ENCODE measurements at places on chromosomes 7 and 10.
A peak's percentile ranks its signal among the peaks of the same experiment; 100 is the strongest.

DNA sequence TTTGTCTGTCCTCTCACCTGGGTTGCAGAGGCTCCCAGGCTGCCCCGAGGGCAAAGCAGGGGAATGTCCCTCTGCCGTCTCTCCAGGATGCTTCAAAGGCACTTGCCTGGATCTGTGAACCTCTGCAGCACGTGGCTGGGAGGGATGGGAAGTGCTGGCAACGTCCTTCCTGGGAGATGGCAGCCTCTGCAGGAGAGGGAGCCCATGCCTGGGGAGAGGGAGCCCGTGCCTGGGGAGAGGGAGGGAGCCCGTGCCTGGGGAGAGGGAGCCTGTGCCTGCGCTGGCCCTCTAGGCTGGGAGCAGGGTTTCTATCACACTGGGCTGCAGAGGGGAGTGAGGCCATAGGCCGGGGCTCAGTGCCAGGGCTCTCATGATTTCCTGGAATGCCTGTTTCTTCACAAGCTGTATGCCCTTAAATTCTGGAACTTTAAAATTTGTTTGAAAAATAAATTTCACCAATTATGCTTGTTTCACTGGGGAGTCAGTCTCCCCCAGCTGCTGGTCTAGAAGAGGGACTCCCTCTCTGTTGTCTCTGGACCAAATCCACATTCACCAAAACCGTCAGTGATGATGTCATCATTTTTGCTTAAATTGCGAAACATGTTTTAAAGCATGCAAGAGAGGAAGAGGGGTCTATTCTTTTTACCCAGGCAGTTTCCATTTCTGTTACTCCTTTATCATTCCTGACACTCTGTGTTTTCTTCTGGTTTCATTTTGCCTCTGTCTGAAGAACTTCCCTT is 135.7 kb downstream of the DNAJB6 start:
- DNase-seq, result no peak

DNA sequence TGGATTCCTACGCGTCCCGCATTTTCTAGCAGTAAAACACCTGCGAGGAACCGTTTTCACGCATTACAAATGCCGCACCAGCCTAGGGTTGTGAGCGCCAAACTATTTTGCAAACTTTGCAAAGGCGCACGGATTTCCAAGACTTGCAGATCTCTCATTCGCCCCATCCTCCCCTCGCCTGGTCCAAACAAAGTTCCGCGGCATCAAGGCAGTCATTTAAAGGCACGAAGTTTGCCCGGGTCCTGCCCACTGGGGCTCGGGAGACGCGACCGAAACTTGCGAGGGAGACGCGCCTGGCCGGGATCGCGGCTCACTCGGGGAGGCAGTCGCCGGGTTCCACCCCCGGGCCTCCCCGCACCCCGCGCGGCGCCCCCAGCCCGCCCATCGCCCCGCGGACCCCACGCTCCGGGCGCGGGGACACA is 613 bp downstream of the USP6NL start:
- no peak for DNase-seq

- DNase-seq, result no peak
These were observed 131.5 kb upstream of the SP8 start for GRCh38 chr7:20918156-20918555.

DNA sequence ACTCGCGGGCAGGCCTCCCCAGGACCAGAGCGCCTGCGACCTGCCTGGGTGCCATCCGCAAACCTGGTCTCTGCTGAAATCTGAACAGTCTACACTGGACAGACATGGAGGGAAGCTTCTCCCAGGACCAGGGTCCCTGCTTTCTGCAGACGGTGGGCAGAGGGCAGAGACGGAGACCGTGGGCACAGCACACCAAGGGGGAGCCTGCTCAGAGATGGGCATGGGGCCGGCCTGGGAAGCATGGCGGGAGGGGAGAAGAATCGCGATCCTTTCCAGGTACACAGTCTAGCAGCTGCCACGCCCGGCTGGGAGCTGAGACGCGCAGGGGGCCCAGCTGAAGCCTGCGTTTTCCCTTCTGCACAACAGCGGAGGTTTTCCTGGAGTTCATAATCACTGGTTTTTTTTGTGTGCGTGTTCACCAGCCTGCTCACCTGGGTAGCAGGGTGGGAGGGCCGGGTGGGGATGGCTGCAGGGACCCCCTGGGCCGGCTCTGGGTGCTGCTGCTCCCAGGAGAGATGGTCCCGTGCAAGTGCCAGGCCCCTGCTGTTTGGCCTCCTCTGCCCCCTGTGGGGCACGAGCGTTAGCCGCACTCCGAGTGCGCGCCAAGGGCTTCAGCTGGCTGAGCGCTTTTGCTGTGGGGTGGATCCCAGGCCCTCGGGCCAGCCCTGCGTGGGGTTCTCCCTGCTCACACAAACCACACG is 448.8 kb downstream of the DNAJB6 start:
- no peak for DNase-seq

- no peak for DNase-seq
These were observed 84.8 kb upstream of the EGR2 start for GRCh38 chr10:62900829-62901571.

DNA sequence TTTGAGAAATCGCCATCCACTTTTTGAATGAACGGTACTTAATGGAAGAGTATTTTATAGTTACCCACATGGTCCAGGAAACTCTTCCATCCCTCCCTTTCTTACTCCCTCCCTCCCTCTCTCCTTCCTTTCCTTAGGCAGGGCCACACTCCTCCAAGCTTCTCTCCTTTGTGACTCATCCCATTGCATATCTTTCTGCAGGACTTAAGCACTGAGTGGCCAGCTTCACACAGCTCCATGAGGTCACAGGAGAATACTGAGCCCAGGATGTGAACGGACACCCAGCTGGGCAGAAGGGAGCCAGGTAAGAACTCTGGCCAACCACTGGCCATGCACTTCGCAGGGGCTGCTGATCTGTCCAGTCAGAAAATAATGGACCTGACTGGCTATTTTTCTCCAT is 189.7 kb upstream of the ADCY1 start:
- DNase-seq, result no peak

GRCh38 chr7:61576-62360 is 130.6 kb upstream of the FAM20C start:
- no peak for DNase-seq

DNA sequence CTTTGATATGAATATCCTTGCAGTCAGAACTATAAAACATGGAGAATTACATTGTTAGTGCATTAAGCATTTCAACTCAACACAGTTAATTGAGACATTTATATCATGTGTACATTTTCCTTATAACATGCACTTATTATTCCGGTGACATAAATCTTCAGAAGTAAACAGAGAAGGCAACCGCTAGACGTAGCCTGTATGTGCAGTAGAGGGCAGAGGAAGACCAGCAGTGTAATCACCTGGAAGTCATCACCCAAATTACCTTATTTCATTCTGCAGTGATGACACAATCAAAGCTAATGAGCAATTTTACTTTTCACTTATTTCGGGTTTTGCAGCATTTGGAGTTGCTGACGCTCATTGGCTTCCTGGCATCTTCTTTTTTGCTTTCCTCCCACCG is 394.6 kb downstream of the SDK1 start:
- no peak for DNase-seq

DNA sequence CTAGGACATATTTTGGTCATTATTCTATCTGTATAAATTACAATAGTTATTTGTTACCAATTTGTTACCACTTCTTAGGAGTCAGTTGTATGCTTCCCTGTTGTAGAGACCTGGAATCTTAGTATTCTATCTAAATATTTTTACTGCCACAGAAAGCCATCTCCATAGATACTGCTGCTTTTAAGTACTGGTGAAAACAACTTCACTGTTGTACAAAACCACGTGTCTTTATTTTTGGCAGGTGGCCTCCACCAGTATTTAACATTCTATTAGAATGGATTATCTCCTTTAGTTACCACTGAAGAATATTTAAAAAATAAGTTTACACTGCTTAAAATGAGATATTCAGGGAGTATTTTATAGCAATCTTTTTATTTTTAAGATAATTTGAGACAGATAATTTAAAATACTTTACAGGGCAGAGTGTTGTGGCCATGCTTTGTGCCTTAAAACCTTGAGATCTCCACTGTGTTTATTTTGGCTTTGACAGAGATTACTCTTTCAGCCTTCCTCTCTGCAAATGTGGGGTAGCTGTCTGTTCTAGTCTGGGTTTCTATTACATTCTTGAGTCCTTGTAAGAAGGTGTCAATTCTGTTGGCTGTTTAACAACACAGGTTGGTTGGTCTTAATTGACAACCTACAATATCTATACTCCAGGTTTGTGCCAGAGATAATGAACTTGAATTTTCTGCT is 185.6 kb downstream of the LRRC4 start:
- no peak for DNase-seq

GRCh38 chr7:121499624-121500023 is 103.5 kb upstream of the FAM3C start:
- no peak for DNase-seq

DNA sequence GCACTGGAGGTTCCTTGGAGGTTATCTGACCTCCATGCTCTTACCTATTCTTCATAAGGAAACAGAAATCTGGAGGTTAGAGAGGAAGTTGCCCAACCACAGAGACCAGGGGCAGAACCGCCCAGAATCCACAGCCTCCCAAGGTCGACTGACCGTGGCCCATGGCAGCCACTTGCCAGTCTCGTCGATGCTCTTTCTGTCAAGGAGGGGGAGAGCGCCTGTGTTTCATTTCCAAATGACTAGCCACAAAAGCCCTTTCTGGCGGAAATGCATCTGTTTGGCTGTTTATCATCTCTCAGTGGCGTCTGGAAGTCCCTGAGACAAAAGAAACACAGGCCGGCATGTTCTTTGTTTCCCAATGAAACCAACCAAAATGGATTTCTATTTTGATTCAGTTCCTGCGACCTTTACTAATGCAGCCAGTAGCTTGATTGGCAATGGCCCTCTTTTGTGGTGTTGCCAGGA is 2.9 kb downstream of the RAMP3 start:
- DNase-seq, result peak; percentile 21

DNA sequence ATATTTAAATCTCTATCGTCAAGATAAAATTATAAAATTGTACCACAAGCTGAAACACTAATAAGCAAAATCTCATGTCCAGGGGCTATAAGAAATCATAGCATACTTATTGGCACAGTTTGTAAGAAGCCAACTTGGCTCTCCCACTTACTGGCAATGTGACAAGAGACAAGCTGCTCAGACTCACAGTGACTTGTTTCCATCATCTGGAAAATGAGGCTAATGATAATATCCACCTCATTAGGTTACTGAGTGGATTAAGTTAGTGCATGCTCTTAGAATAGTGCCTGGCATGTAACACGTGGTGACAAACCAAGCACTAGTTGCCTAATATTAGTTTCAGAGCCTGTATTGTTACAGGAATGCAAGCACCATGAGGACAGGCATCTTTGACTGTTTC is 234.4 kb downstream of the GLI3 start:
- DNase-seq, result peak; percentile 44

GRCh38 chr7:43646603-43647338 is 63.9 kb downstream of the STK17A start:
- DNase-seq, result no peak

DNA sequence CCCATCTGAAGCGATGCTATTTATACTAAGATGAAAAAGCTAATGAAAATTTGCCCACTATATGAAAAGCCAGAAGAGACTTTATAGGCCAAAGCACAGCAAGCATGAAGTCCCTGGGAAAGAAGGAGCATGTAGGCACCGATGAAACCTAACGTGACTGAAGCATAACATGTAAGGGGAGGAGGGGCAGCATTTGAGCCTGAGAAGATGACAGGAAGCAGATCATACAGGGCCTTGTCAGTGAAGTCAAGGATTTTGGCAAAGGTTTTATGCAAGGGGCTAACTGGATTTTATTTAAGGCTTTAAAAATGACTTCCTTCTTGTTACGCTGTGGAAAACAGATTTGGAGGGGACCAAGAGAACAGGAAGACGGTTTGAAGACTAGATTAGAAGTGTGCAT is 744.0 kb downstream of the PHTF2 start:
- peak; percentile 7 for DNase-seq

DNA sequence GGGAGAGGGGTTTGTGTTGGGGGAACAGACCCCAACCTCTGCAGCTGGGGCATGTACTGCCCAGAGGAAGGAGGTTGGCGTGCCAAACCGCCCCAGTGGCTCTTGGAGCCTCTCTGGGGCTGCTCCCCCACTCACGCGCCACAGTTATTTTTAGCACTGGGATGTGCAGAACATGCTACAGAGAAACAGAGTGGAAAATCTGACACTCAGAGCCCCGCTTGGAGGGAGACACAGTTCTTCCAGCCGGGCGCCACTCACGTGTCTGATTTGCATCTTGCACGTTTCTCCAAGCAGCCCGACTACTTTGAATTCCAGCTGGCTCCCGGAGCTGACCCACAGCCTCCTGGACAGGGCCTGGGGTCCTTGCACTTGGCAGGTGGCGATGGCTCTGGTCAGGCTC is 182.0 kb downstream of the RPS24 start:
- DNase-seq, result no peak

DNA sequence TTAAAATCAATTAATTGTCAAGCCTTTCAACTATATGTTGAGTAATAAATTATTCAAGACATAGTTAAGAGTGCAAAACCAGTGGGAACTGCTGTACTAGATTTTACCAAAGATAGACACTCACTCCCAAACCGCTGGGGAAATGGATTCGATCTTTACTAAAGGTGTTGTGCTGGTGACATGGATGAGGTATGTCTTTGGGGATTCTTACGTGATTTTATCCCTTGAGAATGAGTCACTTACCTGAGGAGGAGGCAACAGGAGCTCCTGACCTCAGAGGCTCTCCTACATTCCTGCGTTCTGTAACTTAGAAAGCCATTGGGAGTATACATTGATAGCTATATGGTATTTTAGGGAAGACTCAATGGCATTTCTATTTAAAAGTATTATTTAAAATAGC is 165.5 kb downstream of the PKD1L1 start:
- DNase-seq, result no peak

- no peak for DNase-seq
These were observed 7.8 kb downstream of the DNAJC2 start for GRCh38 chr7:103336761-103337160.

DNA sequence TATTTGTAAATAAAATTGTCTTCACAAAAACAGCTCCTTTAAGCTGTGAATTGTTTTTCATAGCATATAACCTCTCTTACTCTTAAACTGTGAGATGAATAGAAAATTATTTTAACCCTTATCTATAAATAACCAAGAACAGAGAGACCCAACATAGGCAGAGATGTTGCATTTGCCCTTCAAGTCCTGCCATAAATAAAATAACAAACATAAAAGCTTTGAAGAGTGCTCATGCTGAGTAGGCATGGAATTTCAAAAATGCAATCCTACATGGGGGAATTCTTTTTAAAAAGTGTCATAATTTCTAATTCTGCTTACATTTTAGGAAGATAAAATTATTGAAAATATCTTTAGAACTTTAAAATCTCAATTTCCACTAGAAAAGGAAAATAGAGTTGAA is 124.1 kb upstream of the FERD3L start:
- DNase-seq, result no peak

- DNase-seq, result peak; percentile 96
These were observed at the start of the genes TUBGCP2 and ZNF511 for GRCh38 chr10:133308421-133309099. Gene TUBGCP2, minus strand, starts transcription at chr10:133308872. Its CDS starts 5,931 bp downstream, at chr10:133302941. Gene ZNF511, plus strand, starts transcription at chr10:133308914. Its CDS starts 30 bp downstream, at chr10:133308944.
